NCI-H1694 treated with DMSO at 0.1 percent for 48 hours (cell line): ENCODE measurements at places on chromosomes 16 and 17.

DNA sequence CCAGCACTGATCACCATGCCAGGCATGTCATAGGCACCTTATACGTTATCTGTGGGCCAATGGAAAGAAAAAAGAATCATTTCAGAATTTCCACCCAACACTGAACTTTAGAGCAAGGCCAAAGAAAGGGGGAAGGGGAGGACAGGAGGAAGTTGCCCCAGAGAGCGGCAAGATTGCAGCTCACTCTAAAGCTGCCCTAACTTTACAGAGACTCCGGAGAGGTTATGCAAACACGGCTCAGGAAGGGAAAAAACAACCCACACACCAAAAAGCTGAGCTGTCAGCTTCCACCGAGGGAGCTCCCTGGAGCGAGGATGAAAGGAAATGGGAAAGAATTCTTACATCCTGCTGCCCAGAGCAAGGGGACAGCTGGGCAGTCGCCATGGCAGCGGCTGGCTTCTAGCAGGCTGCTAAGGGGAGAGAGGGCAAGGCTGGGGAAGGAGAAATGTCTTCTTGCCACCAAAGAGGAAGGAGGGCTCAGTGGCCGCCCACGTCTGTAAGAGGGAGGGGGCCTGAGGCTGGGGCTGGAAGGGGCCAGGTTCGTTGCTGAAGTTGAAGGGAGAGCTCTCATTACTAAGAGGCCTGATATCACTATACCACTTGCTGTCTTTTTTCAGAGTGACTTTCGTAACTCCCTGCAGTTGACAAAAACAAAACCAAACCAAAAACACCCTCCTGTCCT lies 18.2 kb downstream of the COTL1 start:
- DNase-seq: no peak

DNA sequence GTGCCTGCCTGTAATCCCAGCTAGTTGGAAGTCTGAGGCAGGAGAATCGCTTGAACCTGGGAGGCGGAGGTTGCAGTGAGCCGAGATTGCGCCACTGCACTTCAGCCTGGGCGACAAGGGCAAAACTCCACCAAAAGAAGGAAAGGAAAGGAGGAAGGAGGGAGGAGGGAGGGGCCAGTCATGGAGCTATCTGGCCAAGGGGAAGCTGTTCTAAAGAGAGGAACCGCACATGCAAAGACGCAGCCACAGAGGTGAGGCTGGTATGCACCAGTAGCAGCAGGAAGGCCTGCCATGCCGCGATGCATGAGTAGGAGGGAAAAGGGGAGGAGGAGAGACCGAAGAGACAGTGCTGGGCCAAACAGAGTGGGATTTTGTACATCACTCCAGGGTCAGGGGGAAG lies 35.9 kb downstream of the HSBP1 start:
- DNase-seq: no peak

DNA sequence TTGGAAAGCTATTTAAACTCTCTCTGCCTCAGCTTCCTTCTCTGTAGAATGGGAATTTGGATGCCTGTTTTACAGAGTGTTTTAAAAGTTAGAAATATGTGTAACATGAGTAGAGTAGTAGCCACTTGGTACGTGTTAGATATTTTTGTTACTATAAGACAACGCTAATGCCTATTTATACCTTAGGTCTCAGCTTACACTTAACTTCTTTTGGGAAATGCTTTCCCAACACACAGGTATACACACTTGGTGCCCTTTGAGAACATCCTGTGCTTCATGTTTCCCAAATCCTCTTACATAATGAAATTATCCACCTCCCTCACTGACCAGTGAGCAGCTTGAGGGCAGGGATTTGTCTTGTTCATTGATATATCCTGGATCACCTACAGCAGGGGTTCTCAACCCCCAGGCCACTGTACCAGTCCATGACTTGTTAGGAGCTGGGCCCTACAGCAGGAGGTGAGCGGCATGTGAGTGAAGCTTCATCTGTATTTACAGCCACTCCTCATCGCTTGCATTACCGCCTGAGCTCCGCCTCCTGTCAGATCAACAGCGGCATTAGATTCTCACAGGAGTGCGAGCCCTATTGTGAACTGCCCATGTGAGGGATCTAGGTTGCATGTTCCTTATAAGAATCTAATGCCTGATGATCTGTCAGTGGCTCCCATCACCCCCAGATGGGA lies 33.5 kb downstream of the ARSG start:
- DNase-seq: no peak

- no peak for DNase-seq
Measured at GRCh38 chr16:4034963-4035362, 81.3 kb downstream of the ADCY9 start.

GRCh38 chr17:45794840-45795239 lies 10.7 kb downstream of the CRHR1 start:
- DNase-seq: no peak

- DNase-seq: no peak
Measured at GRCh38 chr16:65070831-65071432, 50.9 kb downstream of the CDH11 start.

DNA sequence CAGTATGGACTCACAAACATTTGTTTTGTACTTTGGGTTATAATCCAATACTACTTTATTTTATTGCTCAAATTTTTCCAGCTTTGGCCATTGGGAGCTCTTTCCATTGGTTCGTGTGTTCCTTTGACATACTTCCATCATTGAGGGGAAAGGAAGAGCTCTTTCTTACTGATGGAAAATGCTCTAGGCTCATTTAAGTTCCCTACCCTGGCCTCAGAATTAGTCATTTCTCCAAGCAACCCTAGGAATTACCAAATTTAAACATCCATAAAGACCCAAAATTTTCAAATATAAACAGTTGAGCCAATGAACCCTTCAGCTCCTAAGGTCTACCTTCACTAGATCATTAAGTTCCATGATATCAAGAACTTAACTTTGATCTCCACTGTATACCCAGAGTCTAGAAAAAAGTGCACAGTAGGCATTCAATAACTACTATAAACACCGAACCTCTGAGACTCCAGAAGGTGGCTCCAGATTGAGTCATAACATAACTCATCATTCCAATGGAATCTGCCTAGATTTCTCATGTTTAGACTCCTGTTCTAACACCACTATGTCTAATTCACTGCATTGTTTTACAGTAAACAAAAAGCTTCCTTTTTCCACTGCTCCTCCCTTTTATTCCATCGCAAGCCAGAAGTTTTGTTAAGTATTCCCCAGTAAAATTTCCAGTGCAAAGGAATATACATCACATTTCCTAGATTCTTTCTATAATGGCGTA lies 39.0 kb downstream of the SMURF2 start:
- no peak for DNase-seq

GRCh38 chr17:49523706-49524472 lies 28.8 kb downstream of the NGFR start:
- peak; percentile 95 for DNase-seq

- no peak for DNase-seq
Measured at GRCh38 chr16:82653550-82654511, 27.1 kb downstream of the CDH13 start.

DNA sequence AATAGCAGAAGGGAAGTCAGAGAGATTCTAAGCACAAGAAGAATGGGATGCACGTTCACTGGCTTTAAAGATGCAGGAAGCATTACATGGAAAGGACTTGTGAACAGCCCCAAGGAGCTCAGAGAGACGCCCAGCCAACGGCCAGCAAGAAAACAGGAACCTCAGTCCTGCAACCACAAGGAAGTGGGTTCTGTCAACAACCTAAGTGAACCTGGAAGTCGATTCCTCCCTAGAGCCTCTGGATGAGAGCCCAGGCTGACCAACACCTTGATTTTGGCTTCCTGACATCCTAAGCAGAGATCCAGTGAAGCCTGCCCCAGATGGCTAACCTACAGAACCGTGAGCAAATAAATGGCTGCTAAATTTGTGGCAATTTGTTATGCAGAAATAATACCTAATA lies 24.5 kb downstream of the GPR142 start:
- no peak for DNase-seq

- peak; percentile 31 for DNase-seq
Measured at GRCh38 chr17:73785496-73785895, 141.3 kb upstream of the SDK2 start.

- DNase-seq: peak; percentile 93
Measured at GRCh38 chr17:50604513-50604912, 30.2 kb upstream of the ABCC3 start.

DNA sequence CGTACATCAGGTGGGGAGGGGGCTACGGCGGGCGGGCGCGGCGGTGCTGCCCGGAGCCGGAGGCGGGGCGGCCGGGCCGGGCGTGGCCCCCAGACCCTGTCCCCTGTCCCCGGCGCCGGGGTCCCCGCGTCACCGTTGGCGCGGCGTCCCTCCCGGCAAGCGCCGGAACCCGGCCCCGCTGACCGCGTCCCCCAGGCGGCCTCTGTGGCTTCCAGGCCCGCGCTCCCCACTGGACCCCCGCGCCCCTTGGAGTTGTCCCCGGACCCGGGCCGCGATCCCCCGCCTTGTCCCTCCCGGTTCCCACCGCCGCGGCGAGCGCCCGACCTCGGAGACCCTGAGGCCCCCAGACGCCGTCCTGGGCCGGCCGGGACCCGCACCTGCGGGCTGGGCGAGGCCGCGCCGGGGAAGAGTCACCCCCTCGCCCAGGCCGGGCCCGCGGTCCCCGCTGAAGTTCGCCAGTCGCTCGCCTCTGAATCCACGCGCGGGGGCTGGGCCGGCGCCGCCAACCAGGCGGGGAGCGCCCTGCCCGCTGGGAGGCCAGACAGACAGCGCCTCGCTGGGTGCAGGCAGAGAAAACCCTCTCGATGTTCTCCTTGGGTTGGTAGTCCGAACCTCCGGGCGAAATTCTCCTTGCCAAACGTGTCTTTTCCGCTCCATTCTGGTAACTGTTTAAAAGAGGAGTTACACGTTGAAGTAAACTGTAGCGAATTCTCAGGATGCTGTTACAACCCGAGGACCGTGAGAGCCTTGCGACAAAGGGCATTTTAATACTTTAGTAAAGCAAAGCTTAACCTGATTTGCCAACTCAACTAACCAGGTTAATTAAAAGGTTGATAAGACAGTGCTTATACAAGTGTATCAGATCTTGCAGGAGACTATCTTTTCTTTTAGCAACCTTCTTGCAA lies 761 bp downstream of the GAN start:
- no peak for DNase-seq

GRCh38 chr16:89969741-89970410 lies 21.3 kb downstream of the DEF8 start:
- no peak for DNase-seq

GRCh38 chr17:4833941-4834680 lies 971 bp downstream of the MINK1 start:
- no peak for DNase-seq

GRCh38 chr16:57736419-57737351 lies 1.1 kb downstream of the KATNB1 start:
- peak; percentile 20 for DNase-seq

GRCh38 chr17:61133853-61134252 lies 265.8 kb upstream of the TBX2 start:
- no peak for DNase-seq
